ENCODE measurements at places on chromosomes 12 and 14. TPM values are rescaled to one million over a fixed set of nuclear protein-coding genes. Genes with fewer than 3 reads are reported as not detected.

SLC17A8 gene
- total RNA-seq = not detected

ASCL4 gene
- total RNA-seq = not detected

PLEKHG3 gene
- total RNA-seq = 101 TPM

DNA sequence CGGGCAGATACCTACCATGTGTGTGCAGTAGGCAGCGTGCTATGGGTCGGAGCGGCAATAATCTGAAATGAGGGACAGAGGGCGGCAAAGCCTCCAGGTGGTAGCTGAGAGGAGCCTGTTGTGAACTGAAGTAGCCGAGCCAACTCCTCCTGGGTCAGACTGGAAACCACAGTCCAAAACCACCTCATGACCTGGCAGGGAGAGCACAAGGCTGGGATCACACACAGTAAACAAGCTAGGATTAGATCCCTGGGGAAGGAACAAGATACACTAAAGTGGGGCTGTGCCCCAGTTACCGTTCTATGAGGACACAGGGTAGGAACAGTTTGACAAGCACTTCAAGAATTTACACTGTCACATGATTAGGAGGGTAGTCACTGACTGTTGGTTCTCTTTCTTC, 49.0 kb downstream of the AREL1 start:
- DNase-seq = no peak

LRTM2 gene
- total RNA-seq = not detected

- no peak for DNase-seq
These were observed 20.8 kb downstream of the SIVA1 start for GRCh38 chr14:104773505-104774452.

GRCh38 chr14:80212023-80212397, 706 bp upstream of the DIO2 start:
- DNase-seq = no peak

GLI1 gene
- total RNA-seq = 6.2 TPM

DNA sequence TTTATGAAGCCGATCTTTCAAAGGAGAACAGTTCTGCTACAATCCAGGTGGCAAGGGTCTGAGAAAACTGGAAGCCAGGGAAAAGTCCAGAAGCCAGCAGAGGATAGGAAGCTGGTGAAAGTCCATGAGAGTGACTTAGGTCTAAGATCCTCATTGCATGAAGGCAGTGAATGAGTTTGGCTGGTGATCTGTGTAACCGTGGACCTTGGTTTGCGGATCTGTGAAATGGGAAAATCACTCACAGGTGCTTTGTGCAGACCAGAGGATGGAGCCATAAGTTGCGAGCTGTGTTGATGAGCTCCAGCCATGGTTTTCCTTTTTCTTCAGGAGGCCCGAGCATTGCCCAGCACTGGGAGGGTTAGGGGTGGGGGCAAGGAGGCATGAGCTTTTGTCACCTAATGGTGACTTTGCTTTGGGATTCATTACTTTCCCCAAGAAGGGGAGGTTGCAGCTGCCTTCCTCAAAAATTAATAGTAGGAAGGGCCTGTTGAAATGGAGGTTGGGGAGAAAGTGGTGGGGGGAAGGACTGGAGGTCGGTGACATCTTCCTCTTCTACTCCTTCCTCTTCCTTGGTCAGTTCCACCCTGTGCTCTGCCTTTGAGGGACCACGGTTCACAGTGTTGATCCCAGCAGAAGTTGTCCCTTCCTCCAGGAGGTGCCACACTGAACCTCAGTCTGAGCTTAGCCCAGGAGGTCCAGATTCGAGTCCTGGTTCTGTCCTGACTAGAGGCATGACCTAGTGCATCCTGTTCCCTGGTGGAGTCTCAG, 20.3 kb upstream of the SERPINA6 start:
- DNase-seq = no peak

DNA sequence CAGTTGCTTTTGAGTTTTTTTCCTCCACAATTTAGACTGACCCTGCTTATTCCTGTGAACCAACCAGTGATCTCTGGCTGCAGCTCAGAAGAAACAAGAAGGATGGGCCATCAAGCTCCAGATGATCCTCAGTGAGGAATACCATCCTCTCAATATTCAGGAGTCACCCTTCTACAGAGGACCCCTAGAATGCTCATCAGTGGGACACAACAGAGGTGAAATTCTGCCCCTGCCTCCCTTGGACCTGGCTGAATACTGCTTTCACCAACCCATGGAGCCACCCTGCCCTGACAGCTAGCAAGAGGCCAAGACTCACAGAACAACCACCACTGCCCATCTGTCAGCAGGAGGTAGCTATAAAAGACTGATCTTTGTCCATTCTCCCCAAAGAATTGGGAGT, 9.2 kb upstream of the DHRS2 start:
- no peak for DNase-seq
